ENCODE measurements at places on chromosomes 2 and 18. TPM values are rescaled to one million over a fixed set of nuclear protein-coding genes. Genes with fewer than 3 reads are reported as not detected.

CAVIN2 gene
- total RNA-seq = 9.6 TPM

DNA sequence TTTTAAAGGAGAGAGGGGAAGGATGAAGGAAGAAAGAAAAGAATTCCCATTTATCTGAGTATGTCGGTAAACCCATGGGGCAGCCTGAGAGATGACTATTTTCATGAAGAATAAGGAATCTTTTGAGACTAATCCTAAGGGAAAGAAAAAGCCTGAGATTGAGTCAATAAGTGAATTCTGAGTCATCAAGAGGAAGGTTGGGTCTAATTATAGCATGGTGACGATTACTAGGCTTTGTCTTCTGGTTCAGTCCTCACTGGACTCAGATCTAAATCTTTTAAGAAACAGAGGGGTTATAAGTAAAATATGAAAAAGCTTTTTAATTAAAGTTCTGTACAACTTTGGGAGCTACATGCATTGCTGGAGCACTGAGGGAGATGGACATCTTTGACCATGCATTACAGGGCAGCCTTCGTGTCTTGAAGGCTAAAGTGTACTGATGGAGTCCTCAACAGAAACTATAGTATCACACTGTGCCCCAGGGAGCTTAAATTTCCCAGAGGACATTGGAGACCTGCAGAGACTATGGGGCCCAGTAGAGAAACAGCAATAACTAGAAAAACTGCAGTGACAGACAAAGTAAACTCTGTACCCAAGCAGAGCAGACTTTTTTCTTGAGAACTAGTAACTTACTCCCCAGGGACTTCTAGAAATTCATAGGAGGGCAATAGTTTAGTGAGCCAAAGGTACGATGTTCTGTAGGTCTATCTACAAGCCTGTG is 260.9 kb downstream of the RAD51AP2 start:
- DNase-seq = no peak

GRCh38 chr2:241620419-241620769 is 16.6 kb downstream of the THAP4 start:
- no peak for DNase-seq

DNA sequence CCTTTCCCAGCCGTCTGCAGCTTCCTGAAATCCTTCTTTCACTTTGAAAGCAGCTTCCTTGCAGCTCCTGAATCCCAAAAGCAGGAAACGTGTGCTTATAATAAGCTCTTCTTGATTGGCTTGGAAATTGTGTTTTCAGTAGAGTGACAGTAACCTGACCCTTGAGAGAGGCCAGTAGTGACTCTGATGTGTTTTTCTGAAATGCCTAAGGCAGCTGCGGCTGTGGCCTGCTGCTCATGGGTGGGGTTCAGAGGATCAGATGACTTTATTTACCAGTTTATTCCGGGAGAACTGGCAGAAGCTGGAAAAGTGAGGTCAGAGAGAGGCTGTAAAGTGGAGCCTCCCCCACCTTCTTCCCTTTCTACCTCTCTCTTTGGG is 31.9 kb upstream of the RPIA start:
- DNase-seq = peak; percentile 42

ELOA2 gene
- not detected for total RNA-seq

- DNase-seq = peak; percentile 44
These were observed 22.2 kb upstream of the ITSN2 start for GRCh38 chr2:24382363-24383073.

- DNase-seq = no peak
These were observed 45.6 kb upstream of the NEDD4L start for GRCh38 chr18:57998461-57998860.

DNA sequence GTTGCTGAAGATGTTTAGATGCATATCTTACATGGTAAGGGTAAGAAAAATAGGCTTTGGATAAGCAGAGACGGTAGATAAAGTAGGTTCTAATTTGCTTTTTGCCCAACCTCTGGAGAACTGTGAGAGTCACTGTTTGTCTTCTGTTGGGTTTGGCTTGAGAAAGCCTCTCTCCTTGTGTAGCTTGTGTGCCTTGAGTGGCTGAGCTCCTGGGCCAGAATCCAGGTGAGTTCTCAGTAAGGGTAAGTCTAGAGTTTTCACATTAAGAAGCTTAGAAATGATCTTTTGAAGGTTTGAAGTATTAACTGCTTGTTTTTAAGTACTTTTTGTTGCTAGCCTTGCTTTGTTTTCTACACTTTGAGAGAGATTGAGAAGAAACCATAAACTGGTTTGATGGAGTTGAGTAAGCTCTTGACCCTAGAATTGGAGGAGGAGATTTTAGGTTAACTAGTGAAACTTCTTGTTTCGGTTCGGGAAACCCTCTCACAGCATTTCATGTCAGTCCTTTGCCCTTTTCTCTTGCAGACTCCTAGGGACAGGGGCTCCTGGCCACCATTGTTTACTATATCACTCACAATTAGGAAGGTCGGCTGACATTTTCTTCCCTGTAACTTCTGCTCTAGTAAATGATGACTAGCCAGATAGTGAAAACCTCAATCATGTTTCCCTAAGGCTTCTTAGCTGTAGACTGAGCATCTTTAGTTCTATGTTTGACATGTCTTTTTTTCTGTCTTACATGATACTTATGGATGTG is 26.0 kb downstream of the MAP4K4 start:
- DNase-seq = no peak

GRCh38 chr18:42781298-42781815 is 334.1 kb downstream of the RIT2 start:
- no peak for DNase-seq

SULT1C2 gene
- 3.7 TPM for total RNA-seq

SIX2 gene
- total RNA-seq = not detected

GRCh38 chr2:191746346-191747169 is 68.6 kb downstream of the NABP1 start:
- no peak for DNase-seq

DNA sequence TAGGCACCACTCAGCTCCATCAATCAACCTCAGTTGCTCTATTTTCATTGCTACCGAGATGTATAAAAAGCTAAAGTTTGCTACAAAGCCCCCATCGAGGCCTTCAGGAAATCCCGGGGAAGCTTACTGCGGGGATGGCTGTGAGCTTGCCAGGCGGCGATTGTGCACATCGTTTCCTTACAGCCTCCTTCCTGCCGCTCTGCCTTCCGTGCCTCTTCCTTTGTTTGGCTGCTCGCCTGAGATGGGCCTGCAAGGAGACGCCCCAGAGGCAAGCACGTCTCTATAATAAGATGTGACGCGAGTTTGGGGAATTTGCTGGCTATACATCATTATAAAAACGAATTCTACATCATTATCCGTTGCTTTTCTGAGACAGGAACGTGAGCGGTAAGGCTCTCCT is 41.6 kb downstream of the DHRS9 start:
- DNase-seq = no peak

KCNG2 gene
- not detected for total RNA-seq

- DNase-seq = no peak
These were observed 66.5 kb downstream of the GLI2 start for GRCh38 chr2:120802158-120802557.

DNA sequence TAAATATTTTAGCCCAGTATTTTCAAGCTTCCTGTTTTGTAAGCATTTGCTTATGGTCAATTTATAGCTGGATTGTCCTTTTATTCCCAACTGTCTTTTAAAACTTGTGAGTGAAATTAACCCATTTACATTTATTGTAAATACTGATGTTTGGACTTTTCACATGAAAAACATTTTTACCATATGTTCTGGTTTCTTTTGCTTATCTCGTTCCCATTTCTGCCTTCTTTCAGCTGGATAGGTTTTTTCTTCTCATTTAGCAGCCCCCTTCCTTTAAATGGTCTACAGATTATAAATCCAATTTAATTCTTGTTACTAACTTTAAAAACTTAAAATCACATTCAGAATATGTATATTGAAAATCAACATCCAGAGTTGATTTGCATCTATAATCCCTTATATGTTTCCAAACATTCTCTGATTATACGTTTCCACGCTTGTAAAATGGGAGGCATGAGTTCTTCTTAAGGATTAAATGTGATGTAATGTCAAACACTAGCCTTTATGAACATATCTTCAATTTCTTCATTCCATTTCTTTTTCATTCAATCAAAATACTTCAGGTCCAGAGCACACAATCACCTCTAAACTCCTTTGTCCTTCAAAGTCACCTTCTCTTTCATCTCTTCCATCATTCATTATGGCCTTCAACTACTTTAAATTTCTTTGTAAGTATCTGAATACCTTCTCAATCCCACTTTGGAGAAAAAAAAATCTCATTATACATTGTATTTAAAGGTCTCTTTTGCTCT is 1.1 kb upstream of the KDM3A start:
- no peak for DNase-seq

SH3RF3 gene
- 2.7 TPM for total RNA-seq

- DNase-seq = peak; percentile 21
These were observed 16.8 kb downstream of the GNLY start for GRCh38 chr2:85710687-85711577.

GRCh38 chr2:131543385-131543891 is 15.8 kb downstream of the CCDC74A start:
- no peak for DNase-seq

RELCH gene
- 61.1 TPM for total RNA-seq

DNA sequence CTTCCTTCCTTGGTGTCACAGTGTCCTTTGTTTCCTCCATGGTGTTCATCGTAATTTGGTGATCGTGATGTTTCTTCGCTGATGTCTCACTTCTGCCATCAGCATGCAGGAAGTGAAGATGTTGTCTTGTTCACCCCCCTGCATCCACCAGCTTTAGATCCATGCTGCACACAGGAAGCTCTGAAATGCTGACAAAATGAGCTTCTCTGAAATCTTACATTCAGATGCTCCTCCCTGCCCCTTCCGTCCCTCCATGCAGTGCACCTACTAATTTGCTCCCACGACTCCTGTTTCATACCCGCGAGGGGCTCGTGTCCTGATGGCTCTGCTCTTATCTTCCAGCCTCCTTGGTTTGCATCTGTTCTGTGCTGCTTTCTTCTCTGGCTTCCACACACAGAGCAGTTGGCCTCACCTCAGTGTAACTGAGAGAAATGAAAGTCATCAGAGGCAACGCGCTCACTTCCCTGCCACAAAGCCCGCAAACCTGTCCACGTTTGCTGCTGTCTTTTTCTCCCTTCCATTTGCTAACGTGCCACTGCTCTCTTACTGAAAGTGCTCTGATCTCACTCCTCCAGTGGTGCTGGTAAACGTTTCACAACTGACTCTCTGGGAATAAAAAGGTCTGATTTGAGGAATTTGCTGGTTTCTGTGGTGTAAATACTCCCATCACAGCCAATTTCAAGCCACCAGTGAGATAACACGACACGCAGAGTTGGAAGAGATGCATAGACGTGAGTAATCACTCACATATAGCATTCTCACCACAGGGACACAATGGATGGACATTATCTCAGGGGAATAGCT is 41.0 kb upstream of the MGAT4A start:
- no peak for DNase-seq

FOXD4L1 gene
- total RNA-seq = 0.27 TPM

SPATA3 gene
- not detected for total RNA-seq

- DNase-seq = no peak
These were observed 522.0 kb downstream of the PLCL1 start for GRCh38 chr2:198326431-198326830.

DNA sequence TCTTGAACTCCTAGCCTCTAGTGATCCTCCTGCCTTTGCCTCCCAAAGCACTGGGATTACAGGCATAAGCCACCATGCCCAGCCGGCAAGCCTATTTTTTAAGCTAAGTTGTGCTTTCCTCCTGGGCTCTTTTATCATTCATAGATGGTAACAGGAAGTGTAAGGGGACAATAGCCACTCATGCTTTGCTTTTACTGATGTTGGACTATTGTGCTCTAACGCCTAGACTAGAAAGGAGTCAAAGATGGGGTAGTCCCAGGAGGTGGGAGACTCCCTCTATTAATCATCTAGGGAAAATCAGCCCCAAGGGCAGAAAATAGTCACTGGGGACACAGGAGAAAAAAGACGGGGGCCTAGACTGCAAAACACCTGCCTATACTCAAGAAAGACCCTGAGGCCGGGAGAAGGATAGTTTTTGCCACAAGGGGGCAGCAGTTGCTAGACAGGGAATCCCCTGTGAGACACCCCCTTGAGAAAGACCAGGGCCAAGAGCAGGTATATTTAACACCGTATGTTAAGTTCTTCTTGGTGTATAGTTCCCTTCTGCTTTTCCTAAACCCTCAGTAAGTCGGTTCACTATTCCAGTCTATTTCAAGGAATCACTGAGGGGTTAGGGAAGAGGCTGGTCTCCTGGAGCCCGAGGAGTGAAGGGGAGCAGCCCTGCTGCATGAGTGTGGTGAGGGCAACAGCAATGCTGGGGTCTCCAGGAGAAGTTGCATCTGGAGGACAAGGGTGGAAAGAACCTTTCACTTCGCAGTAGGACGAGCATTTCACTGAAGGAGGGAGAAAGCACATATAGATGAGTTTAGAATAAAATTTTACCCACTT is 2.1 kb upstream of the CXCR1 start:
- DNase-seq = peak; percentile 35

GRCh38 chr2:208097801-208098200 is 26.5 kb downstream of the CRYGD start:
- DNase-seq = no peak

- DNase-seq = no peak
These were observed 48.7 kb downstream of the LYPD1 start for GRCh38 chr2:132621131-132621875.

Data from left colon (tissue), 2 donors.